ENCODE measurements at places on chromosomes 3 and 15. TPM values are rescaled to one million over a fixed set of nuclear protein-coding genes. Genes with fewer than 3 reads are reported as not detected.

- peak; percentile 30 for DNase-seq
Observed at GRCh38 chr3:15977090-15977489, 179.3 kb upstream of the ANKRD28 start.

- no peak for DNase-seq
Observed at GRCh38 chr3:48268381-48268935, 27.6 kb downstream of the ZNF589 start.

The MEX3B gene
- 3.5 TPM for total RNA-seq

The USP13 gene
- 14.4 TPM for total RNA-seq

- DNase-seq, result peak; percentile 17
Observed at GRCh38 chr3:195895078-195895860, 13.1 kb downstream of the TNK2 start.

The COL8A1 gene
- 24.3 TPM for total RNA-seq

The PAK6 gene
- not detected for total RNA-seq

DNA sequence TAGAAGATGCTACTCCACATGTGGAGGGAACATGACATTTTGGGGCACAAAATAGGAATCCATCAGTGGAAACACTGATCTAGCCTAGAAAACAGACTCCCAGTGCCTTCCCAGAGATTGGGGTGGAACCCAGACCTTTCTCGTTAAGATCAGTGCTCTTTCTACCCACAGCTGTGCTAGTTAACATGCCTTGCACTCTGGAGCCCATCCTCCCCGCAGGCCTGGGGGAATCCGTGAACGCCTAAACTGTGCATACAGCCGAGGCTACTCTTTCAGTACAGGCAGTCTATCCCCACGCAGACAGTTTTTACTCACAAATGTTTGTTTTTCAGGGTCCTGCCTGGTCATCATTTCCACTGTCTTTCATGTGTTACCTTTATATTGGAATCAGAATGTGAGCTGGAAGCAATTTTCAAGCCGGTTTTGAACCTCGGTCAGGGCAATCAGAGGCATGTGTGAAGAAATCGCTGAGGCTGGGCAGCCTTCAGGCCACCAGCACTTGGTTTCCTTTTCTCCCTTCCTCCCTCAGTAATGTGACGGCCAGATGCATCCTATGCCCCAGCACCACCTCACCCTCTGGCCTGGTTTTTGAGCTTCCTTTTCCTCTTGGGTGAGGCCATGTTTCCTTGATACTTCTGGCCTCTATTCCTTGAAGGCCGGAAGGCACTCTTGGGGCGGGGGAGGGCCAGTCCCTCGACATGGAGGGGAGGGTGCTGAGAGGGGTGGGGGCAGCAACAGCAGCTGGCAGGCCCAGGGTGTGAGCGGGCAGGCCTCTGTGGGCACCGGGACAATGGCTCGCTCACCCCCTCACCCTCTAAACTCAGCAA, 123.6 kb upstream of the GALNT15 start:
- DNase-seq, result no peak

The DUOX1 gene
- total RNA-seq, result not detected

DNA sequence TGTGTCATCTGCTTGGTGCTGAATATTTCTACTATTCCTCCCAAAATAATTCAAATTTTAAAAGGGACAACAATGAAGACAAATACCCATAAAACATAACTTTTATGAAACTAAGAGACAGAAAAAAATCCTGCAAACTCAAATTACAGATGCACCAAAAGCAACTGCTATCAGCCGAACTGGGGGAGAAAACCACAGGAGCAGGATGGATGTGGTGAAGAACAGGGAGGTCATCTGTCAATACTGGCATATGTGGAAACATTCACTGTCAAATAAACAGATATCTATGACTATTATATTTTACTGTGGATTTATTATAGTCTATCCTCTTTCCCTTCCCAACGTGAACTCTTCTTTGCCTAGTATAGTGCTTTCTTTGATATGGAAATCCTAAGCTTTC, 53.3 kb upstream of the CPOX start:
- DNase-seq, result no peak

GRCh38 chr3:120094776-120095225, 554 bp upstream of the GSK3B start:
- peak; percentile 100 for DNase-seq

The MESP2 gene
- 2.9 TPM for total RNA-seq

The GPR156 gene
- total RNA-seq, result 0.90 TPM

DNA sequence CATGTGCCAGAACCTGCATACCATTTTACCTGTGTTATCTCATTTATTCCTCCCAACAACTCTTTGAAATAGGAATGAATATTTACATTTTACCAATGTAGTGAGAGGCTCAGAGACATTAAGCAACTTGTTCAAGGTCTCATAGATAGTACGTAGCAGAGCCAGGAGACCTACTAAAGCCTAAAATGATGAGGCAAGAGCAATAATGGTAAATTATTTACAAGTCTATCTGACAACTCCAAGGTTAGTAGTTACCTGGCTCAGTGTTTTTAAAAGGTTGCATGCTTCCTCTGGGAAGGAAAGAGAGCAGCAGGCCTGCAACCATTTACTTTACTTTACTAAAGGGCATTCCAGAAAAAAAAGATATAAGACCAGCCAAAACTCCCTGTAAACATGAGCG, 103.0 kb downstream of the CFAP20DC start:
- DNase-seq, result no peak

DNA sequence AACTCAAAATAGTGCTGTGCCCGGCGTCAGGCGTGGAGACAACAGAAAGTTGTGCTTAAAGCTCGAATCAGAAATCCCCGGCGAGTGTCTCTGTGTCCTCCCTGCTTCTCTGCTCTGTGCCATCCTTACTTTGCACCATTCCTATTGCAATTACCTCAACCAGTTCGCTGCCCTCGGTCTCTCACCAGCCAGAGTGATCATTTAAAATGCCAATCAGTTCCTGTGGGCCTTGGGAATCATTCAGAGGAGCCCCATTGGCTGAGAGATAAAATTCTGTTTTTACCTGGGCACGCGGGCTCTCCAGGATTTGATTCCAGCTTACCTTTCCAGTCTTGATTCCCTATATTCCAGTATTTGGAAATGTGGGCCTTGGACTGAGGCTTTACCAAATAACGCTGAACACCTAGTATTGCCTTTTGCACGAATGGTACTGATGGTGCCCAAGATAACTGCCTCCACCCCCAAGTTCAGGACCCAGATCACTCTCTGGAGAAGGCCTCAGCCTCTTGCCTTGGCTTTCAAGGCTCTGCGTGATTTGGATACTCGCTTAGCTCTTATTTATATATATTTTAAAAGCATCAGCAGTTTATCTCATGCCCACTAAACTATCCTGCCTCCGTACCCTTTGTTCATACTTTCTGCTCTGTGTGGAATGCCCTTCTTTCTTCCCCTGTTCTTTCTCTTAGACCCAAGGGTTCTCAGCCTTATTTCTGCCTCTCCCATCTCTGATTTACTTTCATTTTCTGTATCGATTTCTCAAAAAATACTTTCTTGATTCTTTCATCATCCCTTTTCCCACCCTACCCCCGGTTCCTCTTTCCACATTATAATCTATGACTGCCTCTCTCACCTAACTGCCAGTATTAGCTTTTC, 863 bp downstream of the PSMA4 start:
- DNase-seq, result peak; percentile 41

The SPCS1 gene
- total RNA-seq, result 18.6 TPM

DNA sequence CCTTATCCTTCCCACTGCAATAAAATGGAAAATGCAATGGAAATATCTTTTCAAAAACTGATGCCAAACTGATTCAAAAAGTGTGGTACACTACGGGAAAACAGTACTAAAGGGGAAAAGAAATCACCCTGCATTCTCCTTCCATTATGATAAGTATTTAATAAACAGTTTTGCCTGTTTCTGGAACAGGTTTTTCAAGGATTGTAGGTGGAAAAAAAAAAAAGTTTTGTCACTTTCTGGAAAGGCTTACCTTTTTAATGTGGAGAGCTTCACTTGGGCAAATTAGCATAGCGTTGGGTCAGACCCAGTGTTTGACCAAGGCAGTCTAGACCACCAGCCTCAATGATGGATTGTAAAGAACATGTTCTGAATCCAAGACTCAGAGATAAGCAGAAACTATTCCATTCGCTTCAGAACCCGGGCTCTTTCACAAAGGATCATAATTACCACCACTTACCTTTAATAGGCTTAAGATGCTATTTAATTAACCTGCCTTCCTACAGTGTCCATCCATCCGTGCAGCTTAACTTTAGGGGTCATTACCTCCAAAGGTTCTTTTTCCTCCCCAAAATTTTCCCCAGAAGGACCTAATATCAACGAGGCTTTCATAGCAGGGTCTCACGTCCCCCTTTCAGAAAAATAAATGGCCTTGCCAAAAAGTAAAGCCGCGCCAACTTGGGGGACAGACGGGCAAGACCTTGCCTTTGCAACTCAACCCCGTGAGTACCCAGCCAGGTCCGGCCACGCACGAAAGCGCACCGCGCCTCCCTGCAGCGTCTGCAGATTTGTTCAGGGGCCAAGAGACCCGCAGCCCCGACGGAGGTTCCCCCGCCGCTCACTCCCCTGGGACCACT, 1.0 kb downstream of the DCBLD2 start:
- no peak for DNase-seq

GRCh38 chr3:63803911-63804310, 15.2 kb upstream of the C3orf49 start:
- DNase-seq, result no peak

- DNase-seq, result no peak
Observed at GRCh38 chr15:100829457-100829856, 50.2 kb upstream of the ALDH1A3 start.

- peak; percentile 90 for DNase-seq
Observed at GRCh38 chr3:195003006-195003892, 267.7 kb downstream of the XXYLT1 start.

The ZBTB47 gene
- total RNA-seq, result 22.3 TPM

DNA sequence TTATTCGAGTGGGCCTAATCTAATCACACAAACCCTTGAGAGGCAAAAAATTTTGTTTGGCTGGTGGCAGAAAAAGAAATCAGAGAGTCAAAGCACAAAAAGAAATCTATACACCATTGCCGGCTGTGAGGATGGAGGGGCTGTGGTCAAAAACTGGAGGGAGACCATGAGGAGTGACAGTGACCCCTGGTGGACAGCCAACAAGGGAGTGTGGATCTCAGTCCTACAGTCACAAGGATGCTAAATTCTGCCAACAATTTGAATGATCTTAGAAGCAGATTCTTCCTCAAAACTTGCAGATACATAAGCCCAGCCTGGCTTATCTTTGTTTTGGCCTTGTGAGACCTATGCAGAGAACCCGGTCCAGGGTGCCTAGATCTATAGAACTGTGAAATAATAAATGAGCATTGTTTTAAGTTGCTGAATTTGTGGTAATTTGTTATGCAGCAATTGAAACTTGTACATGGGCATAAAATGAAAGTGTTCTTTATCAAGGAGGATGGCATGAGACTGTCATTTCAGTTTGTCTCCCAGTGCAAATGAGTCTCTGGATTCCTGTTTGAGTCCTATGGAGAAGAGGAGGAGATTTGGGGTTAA, 103.0 kb upstream of the ARHGEF26 start:
- peak; percentile 8 for DNase-seq

- DNase-seq, result no peak
Observed at GRCh38 chr3:105773291-105773690, 95.5 kb downstream of the CBLB start.

The SEMA7A gene
- 7.9 TPM for total RNA-seq

The KLHL25 gene
- 2.8 TPM for total RNA-seq

DNA sequence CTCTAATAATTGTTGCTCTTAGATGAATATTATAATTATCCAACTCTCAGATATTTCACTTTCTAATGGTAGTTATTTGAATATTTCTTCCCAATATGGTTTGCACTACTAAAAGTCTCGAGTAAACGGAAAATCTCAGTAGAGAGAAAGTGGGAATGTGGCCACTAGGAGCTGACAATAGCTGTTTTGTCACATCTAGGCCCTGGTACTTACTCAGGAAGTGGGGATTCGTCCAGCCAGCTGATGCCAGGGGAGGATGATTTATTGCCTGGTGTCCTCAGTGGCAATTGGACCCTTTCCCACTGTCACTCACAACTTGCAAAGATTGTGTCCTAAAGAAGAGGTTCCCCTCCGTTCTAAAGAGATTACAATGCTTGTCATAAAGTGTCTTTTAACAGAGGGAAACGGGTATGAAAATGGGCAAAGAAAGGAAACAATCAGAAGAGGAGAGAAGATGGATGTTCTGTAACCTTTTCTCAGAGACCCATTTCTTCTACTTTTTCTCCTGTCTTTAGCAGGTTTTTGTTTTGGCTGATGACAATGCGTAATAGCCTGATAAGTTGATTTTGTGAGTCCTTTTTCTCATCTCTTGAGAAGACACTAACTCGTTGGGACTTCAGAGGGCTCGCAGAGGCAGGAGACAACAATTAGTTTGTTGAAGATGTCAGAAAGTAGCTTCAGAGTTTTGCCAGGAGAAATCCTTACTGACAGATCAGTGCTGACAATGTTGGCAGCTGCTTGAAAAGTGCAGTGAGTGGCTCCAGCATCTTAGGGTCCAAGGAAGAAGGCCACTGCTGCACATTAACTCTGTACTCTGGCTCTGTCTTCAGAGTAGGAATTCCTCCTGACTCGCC, 320.6 kb downstream of the MECOM start:
- DNase-seq, result no peak

DNA sequence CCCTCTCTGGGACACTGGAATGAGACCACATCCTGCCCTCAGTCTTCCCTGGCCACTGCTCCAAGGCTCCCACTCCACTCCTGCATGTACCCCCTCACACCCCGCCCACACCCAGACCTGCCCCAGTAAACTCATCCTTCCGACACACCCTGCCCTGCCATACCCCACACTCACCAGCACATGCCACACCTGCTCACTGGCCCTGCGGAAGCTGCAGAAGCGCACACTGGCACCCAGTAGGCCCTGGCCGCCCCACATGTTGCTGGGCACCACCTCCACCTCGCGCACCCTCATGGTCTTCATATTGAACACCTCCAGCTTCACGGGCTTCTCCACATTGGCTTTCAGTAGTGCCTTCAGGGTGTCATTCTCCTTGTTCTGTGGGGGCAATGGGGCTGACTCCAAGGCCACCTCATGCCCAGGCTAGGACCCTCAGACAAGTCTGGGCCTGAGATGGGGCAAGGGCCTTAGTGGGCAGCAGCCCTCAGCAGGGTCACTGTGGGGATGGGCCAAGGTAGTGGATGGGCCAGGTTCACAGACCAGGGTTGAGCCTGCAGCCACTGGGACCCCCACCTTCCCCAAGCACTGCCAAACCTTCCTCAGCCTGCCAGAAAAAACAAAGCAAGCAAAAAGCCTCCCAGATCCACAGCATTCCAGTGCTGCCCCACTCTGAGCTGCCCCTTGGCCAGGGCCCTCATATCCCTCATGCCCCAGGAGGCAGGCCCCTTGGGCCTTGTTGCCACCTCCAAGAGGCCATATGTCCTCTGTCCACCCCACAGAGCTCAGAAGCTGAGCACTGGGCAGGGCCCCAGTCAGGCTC, 4.7 kb downstream of the GORASP1 start:
- DNase-seq, result no peak

The SLC22A14 gene
- not detected for total RNA-seq

- DNase-seq, result peak; percentile 39
Observed at GRCh38 chr15:83653639-83654378, at the start of gene ADAMTSL3. TSS of gene ADAMTSL3 (plus strand) at chr15:83654123. CDS start at chr15:83655762, 1,639 bp downstream.

GRCh38 chr3:49295489-49296058, 18.5 kb upstream of the C3orf62 start:
- DNase-seq, result peak; percentile 54

The EEF1AKMT4 gene
- 2.5 TPM for total RNA-seq

GRCh38 chr3:66140106-66140505, 80.7 kb upstream of the SLC25A26 start:
- no peak for DNase-seq

- DNase-seq, result no peak
Observed at GRCh38 chr15:41692049-41692448, 31.8 kb downstream of the MGA start.

- peak; percentile 42 for DNase-seq
Observed at GRCh38 chr3:172181932-172182586, 142.7 kb downstream of the FNDC3B start.
